ENCODE measurements at places on chromosomes 1 and 21. TPM values are rescaled to one million over a fixed set of nuclear protein-coding genes. Genes with fewer than 3 reads are reported as not detected.

- no peak for DNase-seq
Measured at GRCh38 chr1:76289692-76290091, 215.1 kb downstream of the ST6GALNAC3 start.

GRCh38 chr1:218778257-218779126, 395.2 kb upstream of the LYPLAL1 start:
- no peak for DNase-seq

DNA sequence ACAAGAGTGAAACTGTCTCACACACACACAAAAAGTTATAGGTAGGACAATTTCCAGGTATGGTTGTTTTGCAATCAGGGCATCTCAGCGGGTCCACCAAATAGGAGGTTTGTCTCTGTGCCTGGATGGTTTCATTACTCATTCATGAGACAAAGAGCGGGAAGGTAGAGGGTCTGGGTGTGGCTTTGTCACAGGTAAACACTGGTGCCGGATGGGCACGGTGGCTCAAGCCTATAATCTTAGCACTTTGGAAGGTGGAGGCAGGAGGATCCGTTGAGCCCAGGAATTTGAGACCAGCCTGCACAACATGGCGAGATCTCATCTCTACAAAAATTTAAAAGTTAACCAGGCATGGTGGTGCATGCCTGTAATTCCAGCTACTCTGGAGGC, 16.3 kb upstream of the ERVH48-1 start:
- DNase-seq, result no peak

- DNase-seq, result no peak
Measured at GRCh38 chr21:39282911-39283310, 30.5 kb downstream of the BRWD1 start.

DNA sequence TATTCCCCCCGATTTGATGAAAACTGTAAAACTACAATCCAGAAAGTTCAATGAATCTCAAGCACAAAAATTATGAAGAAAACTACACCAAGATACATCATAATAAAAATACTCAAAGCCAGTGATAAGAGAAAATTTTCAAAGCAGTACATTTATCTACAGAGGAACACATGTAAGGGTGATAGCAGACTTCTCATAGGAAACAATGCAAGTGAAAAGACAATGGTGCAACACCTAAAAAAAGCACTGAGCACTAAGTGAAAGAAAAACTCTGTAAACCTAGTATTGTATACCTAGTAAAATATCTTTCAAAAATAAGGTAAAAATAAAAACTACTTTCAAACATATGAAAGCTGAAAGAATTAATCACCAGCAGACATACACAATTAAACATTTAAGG, 76.1 kb upstream of the IRF2BP2 start:
- no peak for DNase-seq

DNA sequence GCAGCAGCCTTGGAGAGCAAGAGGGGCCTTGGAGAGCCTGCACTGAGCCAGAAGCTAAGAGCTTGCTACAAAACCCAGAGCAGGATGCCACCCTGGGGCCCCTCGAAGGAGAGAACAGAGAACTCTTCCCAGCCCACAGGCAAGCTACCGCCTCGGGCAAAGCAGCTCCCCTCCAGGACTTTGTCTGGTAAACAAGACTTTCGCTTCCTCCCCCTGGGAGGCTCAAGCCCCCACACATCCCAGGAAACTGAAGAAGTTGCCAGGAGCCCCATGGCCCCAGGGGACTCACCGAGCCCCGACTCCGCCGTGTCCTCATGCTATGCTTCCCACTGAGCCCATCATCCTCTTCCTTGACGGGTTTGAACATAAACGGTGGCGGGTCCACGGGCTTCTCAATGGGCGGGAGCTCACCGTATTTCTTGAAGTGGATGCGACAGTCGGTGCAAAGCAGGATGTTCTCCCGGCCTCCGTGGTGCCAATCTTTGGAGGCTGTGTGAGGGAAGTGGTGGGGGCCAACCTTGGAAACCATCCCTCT, 45.9 kb downstream of the SLC45A1 start:
- DNase-seq, result no peak

DNA sequence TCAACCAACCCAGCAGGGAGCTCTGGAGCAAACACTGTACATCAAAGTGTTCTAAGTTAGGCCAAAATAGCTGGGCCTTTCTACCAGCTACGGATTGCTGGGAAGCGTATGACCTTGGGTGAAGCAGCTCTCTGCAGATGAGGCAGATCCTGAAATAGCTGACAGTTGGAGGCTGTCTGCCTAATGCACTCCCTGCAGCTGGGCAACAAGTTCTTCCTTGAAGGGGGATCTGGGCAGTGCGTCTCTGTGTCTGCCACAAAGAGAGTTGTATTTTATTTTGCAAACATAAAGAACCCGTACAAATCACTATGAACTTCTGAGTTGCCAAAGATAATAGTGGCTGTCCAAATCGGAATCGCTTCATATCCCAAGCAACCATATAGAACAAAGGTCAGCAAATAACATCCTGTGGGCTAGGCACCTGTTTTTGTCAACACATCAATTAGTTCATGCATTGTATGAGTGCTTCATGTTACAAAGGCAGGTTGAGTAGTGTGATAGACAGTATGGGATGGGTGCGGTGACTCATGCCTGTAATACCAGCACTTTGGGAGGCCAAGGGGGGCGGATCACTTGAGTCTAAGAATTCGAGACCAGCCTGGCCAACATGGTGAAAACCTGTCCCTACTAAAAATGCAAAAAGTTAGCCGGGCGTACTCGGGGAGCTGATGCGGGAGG, 29.1 kb upstream of the KLF17 start:
- DNase-seq, result peak; percentile 10

DNA sequence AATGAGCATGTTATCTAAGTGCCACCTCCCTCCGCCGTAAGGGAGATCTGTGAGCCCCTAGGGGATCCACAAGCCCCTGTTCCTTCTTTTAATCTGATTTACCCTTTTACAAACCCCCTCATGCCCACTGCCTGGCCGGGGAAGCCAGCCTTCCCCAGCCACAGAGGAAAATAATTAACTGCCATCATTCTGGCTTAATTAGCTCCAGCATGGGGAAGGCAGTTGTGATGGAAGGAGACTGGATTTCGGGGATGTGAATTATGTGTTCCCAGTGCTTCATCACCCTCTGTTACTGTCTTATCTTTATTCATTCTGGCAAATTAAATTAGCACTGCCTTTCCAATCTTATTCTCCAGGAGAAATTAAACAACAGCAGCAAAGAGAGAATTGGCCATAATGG, 135.8 kb downstream of the PTPRU start:
- no peak for DNase-seq

DNA sequence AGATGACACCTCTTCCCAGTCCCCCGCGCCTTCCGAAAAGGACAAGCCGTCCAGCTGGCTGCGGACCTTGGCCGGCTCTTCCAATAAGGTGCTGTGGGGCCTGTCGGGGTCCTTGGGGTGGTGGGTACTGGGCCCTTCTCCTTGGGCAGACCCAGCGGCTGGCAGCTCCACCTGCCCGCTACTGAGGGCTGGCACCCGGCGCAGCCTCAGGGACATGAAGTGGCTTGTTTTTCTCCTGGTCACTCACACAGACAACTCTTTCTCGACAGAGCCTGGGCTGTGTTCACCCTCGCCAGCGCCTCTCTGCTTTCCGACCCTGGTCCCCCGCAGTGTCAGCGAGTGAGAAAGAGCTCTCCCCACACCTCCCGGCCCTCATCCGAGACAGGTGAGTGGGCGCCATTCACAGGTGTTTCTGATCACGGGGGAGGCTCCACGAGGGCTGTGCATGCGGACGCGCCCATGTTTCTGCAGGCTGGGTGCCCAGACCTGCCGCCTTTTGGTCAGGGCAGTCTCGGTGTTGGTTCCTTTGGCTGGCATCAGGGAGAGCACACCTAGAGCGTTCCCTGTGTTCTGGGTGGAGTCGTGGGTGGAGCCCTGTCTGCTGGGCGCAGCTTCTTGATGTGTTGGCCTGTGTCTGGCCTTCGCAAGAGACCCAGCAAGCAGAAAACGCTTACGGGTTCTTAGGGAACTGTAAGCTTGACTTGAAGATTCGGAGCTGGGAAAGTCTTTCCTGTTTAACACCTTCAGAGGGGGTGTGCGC, 75.1 kb downstream of the SKI start:
- no peak for DNase-seq

DNA sequence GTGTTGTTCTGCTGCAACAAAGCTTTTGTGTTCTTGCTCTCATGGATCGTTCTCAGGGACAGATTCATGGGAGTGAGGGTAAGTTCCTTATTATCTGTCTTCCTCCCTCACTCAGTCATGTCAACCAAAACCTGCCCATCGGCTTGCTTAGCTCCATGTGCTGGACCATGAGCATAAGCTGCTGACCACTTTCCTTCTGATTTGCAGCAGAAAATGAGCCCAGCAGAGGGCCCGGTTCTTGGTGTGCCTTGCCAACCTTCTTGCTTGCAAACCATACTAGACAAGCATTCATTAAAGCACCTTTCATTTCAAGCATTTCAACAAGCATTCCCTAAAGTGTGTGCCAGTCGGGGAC, 64.0 kb upstream of the COA6 start:
- DNase-seq, result no peak

- no peak for DNase-seq
Measured at GRCh38 chr1:67459068-67459467, 28.9 kb upstream of the SERBP1 start.

- DNase-seq, result no peak
Measured at GRCh38 chr1:203126151-203126865, 1.2 kb upstream of the ADORA1 start.

DNA sequence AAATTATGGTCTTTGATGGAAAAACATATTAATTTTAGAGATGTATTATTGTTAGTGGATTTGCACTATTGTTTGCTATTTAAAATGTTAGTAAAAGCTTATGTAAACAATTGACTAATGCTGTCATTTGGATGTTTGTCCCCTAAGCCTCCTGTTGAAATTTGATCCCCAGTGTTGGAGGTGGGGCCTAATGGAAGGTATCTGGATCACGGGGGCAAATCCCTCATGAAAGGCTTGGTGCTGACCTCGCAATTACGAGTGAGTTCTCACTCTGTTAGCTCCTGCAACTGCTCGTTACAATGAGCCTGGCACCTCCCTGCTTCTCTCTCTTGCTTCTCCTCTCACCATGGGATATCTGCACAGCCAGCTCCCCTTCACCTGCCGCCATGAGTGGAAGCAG, 14.3 kb downstream of the TMEM35B start:
- no peak for DNase-seq

DNA sequence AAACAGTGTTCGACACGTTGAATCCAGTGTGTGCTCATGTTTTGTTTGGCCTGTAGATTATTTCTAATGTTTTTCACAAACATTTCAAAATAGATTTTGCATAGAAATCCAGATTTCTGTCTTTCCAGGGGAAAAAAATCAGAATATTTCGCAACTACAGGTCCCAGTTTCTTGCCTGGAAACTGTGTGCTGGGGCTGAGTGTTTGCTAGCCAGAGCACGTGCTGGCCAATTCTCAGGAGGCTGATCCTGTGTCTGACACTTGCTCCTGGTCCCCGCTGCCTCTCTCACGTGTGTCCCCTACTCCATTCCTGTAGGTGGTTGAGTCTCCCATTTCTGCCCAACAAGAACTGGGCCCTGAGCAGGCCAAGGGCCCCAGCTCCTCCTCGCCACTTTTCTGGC, 2.4 kb downstream of the MAB21L3 start:
- no peak for DNase-seq

DNA sequence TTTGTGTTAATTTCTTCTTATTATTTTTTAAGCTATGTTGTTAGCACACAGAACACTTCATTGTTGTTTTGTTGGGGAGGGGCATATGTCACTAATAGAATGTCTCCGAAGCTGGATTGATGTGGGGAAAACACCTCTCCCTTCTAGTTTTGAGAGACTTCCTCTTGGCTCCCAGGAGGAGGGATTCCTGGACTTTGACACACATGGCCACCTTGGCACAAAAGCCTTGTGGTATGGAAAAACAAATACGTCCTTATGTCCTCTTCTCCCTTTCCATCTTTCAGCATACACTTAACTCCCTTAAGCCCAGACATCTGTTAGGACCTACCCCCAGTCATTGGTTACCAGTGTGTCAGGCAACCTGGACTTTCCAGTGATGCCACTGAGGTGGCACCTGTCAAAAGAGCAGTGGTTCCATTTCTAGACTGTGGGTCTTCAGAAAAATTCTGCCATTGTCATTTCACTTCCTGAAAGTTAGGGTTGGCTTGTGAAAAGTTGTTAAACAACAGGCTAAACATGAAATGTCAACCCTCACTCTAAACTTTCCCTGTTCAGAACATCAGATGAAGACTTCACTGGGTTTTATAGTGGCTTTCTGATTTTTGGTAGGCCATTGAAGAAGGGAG, 12.5 kb upstream of the ABCB10 start:
- DNase-seq, result no peak

DNA sequence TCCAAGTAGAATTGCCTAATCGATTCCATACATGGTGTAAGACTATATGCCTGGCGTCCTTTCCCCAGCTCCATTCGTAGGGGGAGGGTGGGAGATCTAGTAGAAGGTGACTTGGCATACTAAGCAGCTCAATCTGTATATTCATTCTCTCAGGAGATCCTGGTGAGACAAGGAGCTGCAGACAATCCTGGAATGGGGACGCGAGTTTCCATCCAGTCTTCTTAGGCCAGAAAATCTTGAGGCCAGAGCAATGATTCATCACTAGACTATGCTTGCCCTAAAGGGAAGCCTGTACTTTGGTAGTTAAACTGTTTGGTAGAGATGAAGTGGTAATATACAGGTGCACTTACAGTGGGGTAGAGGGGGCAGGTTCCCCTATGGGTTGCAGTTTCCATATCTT, 468.7 kb downstream of the ADGRL2 start:
- no peak for DNase-seq

- DNase-seq, result no peak
Measured at GRCh38 chr1:204085876-204086275, 13.0 kb downstream of the SOX13 start.

DNA sequence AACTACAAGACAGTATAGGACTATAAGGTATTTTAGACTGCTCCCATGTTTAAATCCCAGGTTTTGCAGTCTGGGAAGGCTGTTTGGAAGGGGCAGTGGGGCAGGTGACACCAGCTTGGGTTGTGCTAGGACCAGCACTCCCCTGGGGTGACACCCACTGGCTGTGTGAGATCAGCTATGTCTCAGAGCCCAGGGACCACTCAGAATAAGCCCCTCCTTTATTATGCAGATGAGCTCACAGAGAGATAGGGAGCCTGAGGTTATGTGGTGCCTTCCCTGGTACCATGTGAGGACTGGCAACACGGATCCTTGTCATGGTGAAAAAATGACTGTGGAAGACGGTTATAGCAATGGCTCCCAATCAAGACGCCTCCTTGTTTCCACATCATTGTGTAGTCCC, 71.0 kb downstream of the NENF start:
- no peak for DNase-seq

The ITLN1 gene
- total RNA-seq, result 10.4 TPM

The OR2L2 gene
- not detected for total RNA-seq

The TSPAN2 gene
- total RNA-seq, result 10.6 TPM

The IL24 gene
- not detected for total RNA-seq

The FAM72B gene
- not detected for total RNA-seq

The SELP gene
- 9.7 TPM for total RNA-seq
